ENCODE measurements at places on chromosomes 7 and 10.

GRCh38 chr7:68288144-68288593, 1291.5 kb downstream of the TYW1 start:
- no peak for DNase-seq

DNA sequence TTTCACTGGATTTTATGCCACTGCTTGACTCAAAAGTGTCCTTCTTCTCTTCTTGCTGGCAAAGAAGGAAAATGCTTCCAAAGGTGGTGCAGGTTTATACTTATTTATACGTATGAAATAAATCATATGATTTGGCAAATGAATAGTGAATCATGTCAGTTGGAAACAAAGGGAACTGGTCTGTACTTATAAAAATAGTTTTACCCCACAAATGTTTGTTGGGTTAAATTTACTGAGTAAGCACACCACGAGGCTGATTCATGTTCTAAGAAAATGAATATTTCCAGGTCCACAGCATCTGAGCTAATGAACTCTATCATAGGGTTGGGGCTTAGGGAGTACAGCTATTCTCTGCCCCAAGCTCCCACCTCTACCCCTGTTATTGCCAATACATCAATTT, 232.2 kb downstream of the TRIL start:
- no peak for DNase-seq

- DNase-seq = no peak
These were observed at the start of gene MICALL2 for GRCh38 chr7:1458683-1459511. TSS of gene MICALL2 (minus strand) at chr7:1459470. CDS start at chr7:1459326, 144 bp downstream.

DNA sequence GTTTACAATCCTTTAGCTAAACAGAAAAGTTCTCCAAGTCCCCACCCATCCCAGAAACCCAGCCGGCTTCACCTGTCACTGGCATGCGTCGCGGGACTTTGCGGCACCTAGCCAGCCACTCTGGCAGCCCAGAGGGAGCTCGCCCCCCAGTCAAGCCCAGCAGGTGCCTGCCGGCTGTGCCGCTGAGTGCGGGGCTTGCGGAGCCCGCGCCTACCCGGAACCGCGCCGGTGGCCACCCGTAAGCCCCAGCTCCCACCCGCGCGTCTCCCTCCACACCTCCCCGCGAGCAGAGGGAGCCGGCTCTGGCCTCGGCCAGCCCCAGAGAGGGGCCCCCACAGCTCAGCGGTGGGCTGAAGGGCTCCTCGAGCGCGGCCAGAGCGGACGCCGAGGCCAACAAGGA, 446.1 kb downstream of the GRM8 start:
- DNase-seq = no peak

- no peak for DNase-seq
These were observed 29.3 kb downstream of the LMTK2 start for GRCh38 chr7:98135984-98136383.

DNA sequence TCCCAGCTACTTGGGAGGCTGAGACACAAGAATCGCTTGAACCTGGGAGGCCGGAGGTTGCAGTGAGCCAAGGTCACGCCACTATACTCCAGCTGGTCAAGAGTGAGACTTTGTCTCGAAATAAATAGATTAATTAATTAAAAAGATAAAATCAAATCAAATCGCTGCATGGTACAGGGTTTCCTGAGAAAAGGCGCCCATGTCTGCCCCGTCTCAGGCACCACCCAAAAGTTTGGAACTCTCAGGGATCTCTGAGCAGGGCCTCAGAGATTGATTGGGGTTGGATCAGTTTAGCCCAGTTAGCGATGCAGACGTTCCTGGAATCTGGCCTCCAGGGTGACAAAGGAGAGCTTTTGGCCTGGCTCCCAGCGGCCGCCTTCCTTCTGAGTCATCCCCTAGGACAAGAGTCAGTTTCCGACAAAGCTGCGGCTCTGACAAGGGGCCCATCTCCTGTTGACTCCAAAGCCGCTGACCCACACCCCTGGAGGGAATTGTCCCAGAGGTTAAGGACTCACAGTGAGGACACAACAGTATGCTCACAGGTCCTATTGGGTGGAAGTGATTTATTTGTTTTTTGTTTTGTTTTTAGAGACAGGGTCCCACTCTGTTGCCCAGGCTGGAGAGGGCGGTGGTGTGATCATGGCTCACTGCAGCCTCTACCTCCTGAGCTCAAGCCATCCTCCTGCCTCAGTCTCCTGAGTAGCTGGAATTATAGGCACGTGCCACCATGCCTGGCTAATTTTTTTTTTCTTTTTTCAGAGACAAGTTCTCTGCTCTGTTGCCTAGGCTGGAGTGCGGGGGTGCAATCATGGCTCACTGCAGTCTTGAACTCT, 6.8 kb downstream of the ORAI2 start:
- peak; percentile 60 for DNase-seq
